ENCODE measurements at places on chromosomes 12 and 14.

DNA sequence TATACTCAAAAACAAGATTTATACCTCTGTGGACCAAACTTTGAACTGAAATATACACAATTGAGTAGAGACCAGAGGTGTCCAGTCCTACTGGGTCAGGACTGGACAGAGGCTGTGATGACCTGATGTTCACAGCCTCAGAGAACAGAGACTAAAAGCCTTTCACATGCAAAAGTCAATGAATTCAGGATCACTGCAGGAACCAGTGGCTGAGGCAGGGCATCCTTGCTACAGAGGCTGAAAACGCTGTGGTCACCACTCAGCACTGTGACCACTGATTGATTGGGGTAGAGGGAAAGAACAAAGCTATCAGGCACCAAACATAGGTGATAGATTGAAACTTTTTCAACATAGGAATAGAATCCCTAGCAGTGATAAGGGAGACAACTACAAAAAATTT is 25.1 kb downstream of the GRIP1 start:
- DNase-seq, result peak; percentile 49

- no peak for DNase-seq
Observed at GRCh38 chr14:94614802-94615201, 2.6 kb downstream of the SERPINA3 start.

- no peak for DNase-seq
Observed at GRCh38 chr12:28506271-28506670, 316.0 kb downstream of the CCDC91 start.

DNA sequence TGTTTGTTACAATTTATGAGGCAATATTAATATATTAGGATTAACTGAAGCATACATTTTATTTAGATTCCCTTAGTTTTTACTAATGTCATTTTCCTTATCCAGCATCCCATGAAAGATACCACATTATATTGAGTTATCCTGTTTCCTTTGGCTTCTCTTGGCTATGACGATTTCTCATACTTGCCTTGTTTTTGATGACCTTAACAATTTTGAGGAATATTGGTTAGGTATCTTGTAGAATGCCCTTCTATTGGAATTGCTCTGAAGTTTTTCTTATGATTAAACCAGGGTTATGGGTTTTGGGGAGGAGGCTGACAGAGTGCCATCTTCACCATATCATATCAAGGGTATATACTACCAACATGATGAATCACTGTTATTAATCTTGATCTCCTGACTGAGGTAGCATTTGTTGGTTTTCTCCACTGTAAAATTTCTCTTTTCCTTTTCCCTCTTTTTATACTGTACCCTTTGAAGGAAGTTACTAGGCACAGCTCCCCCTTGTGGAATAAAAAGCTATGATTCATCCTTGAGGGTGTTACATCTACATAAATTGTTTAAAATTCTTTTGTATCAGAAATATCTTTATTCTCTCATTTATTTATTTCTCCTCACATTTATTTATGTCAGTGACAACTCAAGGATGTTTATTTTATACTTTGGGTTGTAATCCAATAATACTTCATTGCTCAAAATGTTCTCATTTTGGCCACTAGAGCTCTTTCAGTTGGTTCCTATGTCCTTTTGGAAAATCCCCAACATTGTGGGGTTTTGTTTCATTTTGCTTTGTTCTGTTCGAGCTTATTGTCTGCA is 239.0 kb downstream of the SLC16A7 start:
- DNase-seq, result no peak

DNA sequence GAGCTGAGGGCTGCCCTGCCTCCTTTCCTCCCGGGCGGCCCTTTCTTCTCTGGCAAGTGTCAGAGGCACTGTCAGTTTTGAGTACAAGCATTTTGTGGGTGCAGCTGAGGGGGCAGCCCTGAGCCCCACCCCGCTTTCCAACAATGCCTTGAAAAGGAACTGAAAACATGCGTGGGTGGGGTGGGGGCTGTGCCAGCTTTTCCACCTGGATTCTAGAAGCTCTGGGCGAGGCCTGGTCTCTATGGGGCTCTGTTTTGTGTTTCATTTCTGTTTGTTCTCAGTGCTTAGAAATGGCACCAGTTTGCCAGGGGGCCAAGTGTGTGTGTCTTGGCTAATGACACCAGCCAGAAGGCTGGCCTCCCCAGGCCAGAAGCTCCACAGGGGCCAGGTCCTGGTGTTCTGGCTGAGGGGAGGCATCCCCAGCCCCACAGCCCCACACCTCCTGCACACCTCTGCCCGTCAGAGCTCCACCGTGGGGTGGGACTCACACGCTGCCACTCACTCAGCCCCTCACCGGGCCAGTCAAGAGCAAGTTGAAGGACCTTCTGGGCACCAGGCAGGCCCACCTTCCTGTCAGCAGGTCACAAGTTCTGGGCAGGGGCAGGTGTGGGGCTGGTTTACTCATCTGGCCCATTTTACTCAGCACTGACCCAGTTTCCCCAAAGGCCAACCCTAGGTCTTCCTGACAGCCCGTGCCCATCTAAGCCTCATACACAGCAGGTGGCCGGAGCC is 155.1 kb downstream of the CALM1 start:
- no peak for DNase-seq

GRCh38 chr12:57726151-57726883 is 12.2 kb downstream of the AGAP2 start:
- peak; percentile 93 for DNase-seq

DNA sequence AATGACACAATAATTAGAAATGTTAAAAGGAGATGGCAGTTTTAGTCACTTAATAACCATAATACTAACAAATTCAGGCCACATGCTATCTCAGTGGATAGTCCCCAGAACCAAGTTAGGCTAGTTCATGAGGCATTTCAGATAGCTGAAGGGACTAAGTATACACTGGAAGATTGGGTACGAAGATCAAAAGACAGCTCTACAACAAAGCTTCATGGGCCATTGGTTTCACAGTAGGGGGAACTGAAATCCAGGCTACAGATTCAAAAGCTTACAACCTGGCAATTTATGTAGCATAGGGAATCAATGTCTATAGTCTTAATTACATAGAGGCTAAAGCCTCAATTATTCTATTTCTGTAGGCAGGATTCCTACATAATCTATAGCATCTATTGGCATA is 343.0 kb downstream of the RGS6 start:
- no peak for DNase-seq

- DNase-seq, result no peak
Observed at GRCh38 chr14:45089813-45090212, 5.9 kb downstream of the PRPF39 start.

Measured in H9 (cell line).